ENCODE measurements at places on chromosomes 4 and X. TPM values are rescaled to one million over a fixed set of nuclear protein-coding genes. Genes with fewer than 3 reads are reported as not detected.

The PABPC5 gene
- total RNA-seq, result 3.5 TPM

The CD38 gene
- 12.1 TPM for total RNA-seq

The HMX1 gene
- not detected for total RNA-seq

DNA sequence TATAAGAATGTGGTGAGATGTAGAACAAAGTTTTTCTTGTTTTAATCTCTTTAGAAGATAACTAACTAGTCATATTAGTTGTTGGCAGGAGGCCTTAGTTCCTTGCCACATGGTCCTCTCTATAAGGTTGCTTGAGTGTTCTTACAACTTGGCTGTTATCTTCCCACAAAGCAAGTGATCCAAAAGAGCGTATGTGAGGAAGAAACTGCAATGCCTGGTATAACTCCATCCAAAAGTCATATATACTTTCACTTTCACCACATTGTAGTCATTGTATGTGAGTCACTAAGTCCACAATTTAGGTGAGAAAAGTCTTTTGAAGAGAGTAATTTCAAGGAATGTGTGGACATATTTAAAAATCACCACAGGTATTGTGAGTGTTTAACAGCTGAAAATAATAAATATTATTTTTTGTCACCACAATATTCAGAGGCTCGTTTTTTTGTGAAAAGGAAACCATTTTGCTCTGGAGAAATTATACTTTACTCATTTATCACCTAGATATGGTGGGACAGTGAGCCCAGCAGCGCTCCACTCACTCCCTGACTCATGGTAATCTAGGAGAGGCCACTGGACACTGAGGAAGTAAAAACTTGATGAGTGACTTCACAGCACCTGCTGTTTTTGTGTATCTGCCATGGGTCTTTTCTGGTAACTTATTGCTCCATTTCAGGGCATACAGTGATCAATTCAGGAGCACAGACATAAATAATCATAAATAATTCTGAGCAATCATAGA lies 369.4 kb upstream of the NDST3 start:
- no peak for DNase-seq

DNA sequence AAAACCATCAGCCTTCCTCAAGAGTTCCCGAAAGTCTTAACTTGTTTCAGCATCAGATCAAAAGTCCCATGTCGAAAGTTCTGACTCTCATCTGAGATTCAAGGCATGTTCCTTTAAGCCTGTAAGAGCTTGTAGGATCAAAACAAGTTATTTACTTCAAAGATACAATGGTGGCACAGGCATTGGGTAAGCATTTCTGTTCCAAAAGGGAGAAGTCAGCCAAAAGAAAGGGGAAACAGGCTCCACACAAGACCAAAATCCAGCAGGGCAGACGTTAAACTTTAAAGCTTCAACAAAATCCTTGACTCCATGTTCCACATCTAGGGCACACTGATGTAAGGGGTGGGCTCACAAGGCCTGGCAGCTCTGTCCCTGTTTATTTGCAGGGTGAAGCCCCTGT lies 91.7 kb downstream of the FHDC1 start:
- DNase-seq, result no peak

DNA sequence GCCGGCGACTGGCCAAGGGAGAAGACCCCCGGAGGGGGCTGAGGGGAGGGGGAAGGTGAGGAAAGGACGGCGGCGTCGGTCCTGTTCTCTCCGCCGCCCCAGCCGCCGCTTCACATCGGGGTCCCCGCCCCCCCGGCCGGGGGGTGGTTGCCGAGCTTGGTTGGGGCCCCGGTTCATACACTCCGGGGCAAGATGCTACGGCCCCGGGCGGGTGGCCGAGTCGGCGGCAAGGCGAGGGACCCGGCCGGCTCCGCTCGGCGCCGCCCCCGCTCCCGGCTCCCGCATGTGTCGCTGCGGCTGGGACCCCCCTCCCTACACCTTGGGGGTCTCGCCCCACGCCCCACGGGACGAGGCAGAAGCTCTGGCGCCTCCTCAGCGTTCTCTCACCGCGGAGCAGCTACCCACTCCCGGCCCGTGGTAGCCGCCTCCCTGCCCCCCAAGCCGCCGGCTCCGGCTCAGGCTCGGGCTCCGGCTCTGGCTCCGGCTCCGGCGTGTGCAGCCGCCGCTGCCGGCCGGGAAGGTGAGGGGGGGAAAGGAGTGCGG lies 461 bp downstream of the FBXW7 start:
- no peak for DNase-seq

GRCh38 chrX:64190136-64190740 lies 15.3 kb downstream of the AMER1 start:
- no peak for DNase-seq

GRCh38 chr4:186096681-186097165 lies 7.8 kb upstream of the FAM149A start:
- DNase-seq, result no peak

Data from posterior vena cava (tissue), 2 donors.